ENCODE measurements at places on chromosomes 3 and 15.
A peak's percentile ranks its signal among the peaks of the same experiment; 100 is the strongest.

DNA sequence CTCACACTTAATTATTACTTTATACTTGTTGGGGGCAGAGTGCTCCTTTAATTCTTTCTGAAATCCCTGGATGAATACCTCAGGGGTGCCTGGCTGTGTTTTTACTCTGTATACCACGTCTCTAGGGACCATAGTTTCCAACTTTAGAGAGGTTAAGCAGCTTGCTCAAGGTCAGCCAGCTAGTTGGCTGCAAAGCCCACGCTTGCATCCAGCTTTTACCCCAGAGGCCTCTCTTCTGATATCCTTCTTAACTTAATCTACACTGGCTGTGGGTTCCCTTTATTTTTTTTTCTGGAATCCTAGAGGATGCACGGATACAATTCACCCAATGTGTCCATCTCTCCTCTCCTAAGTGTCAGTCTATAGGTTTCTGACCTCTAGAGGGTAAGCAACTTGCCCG is 1.4 kb downstream of the PDZRN3 start:
- H3K27ac ChIP-seq: no peak overlapping the region
- DNase-seq: no peak
- H3K36me3 ChIP-seq: no peaks in the 10 kb centered on the region

GRCh38 chr3:172803489-172803888 is 53.0 kb downstream of the ECT2 start:
- H3K4me3 ChIP-seq: no peak overlapping the region
- H3K4me1 ChIP-seq: no peaks in the 10 kb centered on the region
- peaks cover 80% of the 10 kb centered on the region for H3K36me3 ChIP-seq
- no peak overlapping the region for H3K27ac ChIP-seq

DNA sequence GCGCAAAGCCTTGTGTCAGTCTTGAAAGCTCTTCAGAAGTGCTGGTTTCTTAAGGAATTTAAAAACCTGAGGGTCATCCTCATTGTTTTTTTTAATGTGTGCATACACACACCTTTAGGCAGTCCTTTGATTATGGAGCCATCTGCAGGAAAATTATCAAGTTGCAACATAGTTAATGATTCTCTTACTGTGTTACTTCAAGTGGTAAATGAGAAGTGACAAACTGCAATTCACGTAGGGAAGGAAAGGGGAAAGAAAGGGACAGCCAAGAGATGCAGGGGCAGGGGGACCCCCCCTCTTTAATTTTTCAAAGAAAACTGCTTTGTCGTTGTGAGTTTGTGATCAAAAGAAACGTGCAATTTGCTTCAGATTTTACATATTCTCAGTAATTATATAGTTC is 162.4 kb upstream of the CGNL1 start:
- DNase-seq: no peak
- no peak overlapping the region for H3K4me3 ChIP-seq
- no peaks in the 10 kb centered on the region for H3K27me3 ChIP-seq
- H3K27ac ChIP-seq: no peak overlapping the region
- H3K36me3 ChIP-seq: peaks cover 5% of the 10 kb centered on the region
- peaks cover 11% of the 10 kb centered on the region for H3K4me1 ChIP-seq

DNA sequence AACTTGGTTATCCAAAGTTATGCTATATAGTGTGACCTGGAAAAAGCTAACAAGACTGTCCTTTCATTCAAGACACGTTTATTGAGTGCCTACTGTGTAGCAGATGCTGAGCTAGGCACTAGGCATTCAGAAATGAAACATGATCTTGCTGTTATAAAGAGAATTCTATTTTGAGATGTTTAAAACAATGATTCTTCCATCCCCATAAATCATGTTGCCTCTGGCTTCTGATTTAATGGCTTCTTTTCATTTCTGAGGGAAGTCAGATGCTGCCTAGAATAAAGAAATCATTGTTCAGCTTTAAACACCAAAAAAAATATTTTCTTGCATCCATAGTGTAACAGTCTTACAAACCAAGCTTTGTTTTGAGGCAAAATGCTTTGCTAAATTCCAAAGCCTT is 620.9 kb upstream of the UBE2E2 start:
- H3K27me3 ChIP-seq: no peaks in the 10 kb centered on the region
- no peak overlapping the region for H3K4me3 ChIP-seq

DNA sequence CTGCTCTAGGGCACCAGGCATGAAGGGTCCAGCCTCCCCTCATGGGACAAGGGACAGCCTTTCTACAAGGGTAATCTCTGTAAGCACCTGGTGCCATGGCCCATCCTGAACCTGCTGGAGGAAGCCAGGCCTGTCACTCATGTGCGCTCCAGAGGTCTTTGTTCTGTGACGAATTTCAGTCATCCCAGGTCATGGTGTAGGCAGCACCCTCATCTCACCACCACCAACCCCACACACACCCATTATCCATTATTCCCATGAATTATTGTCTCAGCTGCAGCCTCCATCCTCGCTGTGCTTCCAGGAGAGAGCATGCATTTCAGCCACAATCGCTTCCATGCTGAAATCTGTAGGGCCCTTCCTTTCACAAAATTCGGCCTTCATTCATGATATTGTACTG is 419.3 kb downstream of the EPHB1 start:
- no peak overlapping the region for H3K27ac ChIP-seq
- peaks cover 3% of the 10 kb centered on the region for H3K27me3 ChIP-seq
- H3K4me1 ChIP-seq: no peaks in the 10 kb centered on the region

DNA sequence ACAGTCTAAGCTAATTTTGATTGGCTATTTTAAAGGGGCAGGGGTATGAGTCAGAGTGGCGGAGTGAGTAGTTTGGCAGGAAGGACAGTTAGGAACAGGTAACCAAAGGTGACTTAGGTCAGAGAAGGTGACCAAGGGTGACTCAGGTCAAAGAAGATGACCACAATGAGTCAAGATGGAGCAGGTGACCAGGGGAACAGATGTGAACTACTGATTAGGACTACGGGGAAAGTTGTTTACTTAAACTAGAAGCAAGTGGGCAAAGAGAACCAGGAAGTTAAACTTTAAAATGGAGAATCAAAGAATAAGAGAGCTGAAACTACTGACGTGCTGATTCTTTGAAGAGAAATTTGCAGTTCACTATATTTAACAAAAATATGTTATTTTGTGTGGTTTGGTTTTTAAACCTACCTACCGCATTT is 14.1 kb upstream of the CA12 start:
- H3K4me1 ChIP-seq: no peaks in the 10 kb centered on the region
- peaks cover 4% of the 10 kb centered on the region for H3K27me3 ChIP-seq
- no peak for DNase-seq
- H3K36me3 ChIP-seq: no peaks in the 10 kb centered on the region
- no peak overlapping the region for H3K4me3 ChIP-seq

- no peak for DNase-seq
- H3K4me3 ChIP-seq: no peak overlapping the region
- H3K27me3 ChIP-seq: peaks cover 2% of the 10 kb centered on the region
- H3K36me3 ChIP-seq: no peaks in the 10 kb centered on the region
Observed at GRCh38 chr15:68389936-68390817, 41.8 kb downstream of the ITGA11 start.

- H3K4me1 ChIP-seq: no peaks in the 10 kb centered on the region
- no peaks in the 10 kb centered on the region for H3K36me3 ChIP-seq
- no peak for DNase-seq
- H3K27ac ChIP-seq: no peak overlapping the region
- no peaks in the 10 kb centered on the region for H3K27me3 ChIP-seq
Observed at GRCh38 chr3:159911664-159912037, 77.0 kb upstream of the IL12A start.

GRCh38 chr15:32663671-32664070 is 22.2 kb downstream of the SCG5 start:
- H3K36me3 ChIP-seq: no peaks in the 10 kb centered on the region
- H3K4me3 ChIP-seq: no peak overlapping the region
- H3K27me3 ChIP-seq: no peaks in the 10 kb centered on the region
- H3K4me1 ChIP-seq: no peaks in the 10 kb centered on the region
- DNase-seq: no peak

- peaks cover 100% of the 10 kb centered on the region for H3K36me3 ChIP-seq
- no peak for DNase-seq
- H3K4me1 ChIP-seq: peaks cover 6% of the 10 kb centered on the region
- peak overlapping the region; percentile 30 for H3K27ac ChIP-seq
- H3K27me3 ChIP-seq: no peaks in the 10 kb centered on the region
- no peak overlapping the region for H3K4me3 ChIP-seq
Observed at GRCh38 chr3:129586746-129587430, 19.6 kb downstream of the PLXND1 start.

- DNase-seq: no peak
- H3K4me1 ChIP-seq: no peaks in the 10 kb centered on the region
- peaks cover 5% of the 10 kb centered on the region for H3K27me3 ChIP-seq
Observed at GRCh38 chr15:96344060-96344705, 13.7 kb downstream of the NR2F2 start.

GRCh38 chr3:105274536-105274935 is 92.2 kb upstream of the ALCAM start:
- H3K4me1 ChIP-seq: no peaks in the 10 kb centered on the region
- H3K27me3 ChIP-seq: no peaks in the 10 kb centered on the region
- DNase-seq: no peak
- no peak overlapping the region for H3K27ac ChIP-seq
- no peaks in the 10 kb centered on the region for H3K36me3 ChIP-seq
- H3K4me3 ChIP-seq: no peak overlapping the region

DNA sequence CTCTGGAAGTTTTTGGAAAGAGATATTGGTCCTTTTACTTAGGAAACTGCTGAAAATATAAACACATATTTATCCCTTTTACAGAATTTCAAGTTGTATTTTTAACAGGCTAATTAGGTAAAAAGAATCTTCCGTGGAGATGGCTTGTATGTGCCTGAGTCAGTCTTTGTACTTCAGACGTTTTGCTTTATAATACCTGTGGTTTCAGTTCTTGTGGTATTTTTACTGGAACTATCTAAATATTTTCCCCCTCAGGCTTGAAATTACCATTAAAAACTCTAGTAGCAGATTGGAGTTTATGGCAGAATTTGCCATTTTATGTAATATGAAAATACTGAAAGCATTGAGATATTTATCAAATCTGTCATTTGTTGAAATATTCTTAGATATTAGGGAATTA is 151.6 kb upstream of the CGNL1 start:
- DNase-seq: no peak
- no peak overlapping the region for H3K27ac ChIP-seq
- H3K4me1 ChIP-seq: peaks cover 10% of the 10 kb centered on the region
- H3K36me3 ChIP-seq: no peaks in the 10 kb centered on the region
- no peaks in the 10 kb centered on the region for H3K27me3 ChIP-seq
- H3K4me3 ChIP-seq: no peak overlapping the region

- H3K4me3 ChIP-seq: no peak overlapping the region
- no peaks in the 10 kb centered on the region for H3K36me3 ChIP-seq
- H3K27me3 ChIP-seq: peaks cover 2% of the 10 kb centered on the region
- no peak for DNase-seq
- H3K4me1 ChIP-seq: no peaks in the 10 kb centered on the region
- no peak overlapping the region for H3K27ac ChIP-seq
Observed at GRCh38 chr15:85312929-85313331, 67.5 kb upstream of the AKAP13 start.

DNA sequence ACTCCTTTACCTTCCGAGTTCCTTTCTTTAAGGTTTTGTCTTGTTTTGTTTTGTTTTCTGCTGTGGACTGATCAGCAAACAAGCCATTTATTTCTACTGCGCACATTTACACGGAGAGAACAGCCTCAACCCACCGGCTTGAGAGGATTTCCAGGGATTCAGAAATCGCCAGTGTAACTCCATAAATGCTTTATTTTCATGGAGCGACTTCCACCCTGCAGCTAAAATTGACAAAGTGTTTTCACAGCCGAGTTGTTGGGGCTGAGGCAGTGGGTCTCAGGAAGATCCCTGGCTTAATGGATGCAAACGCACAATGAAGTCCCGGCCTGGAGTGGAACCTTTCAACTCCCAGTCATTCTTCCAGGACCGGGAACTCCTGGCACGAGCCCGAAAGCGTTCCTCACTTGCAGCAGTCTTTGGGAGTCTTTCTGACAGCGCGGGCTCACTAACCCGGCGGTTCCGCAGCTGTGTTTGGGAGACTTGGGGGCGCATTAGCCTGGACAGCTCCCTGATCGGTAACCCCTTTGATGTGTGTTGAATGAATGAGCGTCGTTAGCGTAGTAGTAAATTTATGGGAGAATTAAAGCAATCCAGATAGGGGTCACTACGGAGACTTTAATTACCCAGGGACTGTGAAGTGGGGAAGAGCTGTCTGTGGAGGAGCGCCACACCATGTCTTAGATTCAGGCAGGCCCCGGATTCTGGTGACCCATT is 785 bp upstream of the MYRIP start:
- no peak for DNase-seq
- no peak overlapping the region for H3K4me3 ChIP-seq
- no peaks in the 10 kb centered on the region for H3K36me3 ChIP-seq
- H3K27me3 ChIP-seq: no peaks in the 10 kb centered on the region
- H3K27ac ChIP-seq: no peak overlapping the region

- no peaks in the 10 kb centered on the region for H3K36me3 ChIP-seq
- no peaks in the 10 kb centered on the region for H3K27me3 ChIP-seq
- H3K4me3 ChIP-seq: no peak overlapping the region
- DNase-seq: no peak
Observed at GRCh38 chr15:93466380-93466779, 377.4 kb upstream of the RGMA start.

GRCh38 chr3:17795280-17795679 is 52.8 kb upstream of the TBC1D5 start:
- no peaks in the 10 kb centered on the region for H3K4me1 ChIP-seq
- DNase-seq: no peak

DNA sequence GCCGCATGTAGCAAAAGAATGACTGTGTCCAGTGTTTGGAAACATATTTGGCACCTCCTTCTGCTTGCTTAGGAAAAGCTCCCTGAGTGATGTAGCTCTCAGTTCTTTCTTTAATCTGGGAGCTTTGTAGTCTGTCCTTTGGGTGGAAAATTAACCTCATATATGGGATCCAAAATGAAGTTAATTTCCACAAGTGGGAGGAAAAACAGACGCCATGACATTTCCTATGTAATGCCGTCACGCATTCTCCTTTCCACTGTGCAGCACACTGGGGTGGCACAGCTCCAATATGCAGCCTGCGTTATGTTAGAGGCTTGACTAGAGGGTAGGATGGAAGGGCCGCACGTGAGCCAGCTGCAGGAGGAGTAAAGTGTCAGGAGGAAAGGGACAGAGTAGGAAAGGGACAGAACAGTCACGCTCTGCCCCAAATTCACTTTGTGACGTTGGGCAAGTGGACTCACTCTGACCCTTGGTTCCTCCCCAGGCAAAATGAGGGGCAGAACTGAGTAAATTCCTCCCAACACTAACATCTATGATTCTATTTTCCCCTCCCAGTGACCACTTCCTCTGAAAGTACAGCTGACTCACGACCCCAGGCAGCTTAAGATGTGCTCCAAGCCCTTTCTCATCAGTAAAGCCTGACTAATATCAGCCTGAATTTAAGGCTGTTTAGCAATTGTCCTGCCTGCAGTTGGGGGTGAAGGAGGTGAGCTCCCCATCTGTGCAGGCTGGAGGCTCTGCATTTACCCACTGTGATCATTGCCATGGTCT is 176.5 kb upstream of the PFN2 start:
- H3K4me1 ChIP-seq: no peaks in the 10 kb centered on the region
- H3K27ac ChIP-seq: no peak overlapping the region
- H3K27me3 ChIP-seq: peaks cover 8% of the 10 kb centered on the region

DNA sequence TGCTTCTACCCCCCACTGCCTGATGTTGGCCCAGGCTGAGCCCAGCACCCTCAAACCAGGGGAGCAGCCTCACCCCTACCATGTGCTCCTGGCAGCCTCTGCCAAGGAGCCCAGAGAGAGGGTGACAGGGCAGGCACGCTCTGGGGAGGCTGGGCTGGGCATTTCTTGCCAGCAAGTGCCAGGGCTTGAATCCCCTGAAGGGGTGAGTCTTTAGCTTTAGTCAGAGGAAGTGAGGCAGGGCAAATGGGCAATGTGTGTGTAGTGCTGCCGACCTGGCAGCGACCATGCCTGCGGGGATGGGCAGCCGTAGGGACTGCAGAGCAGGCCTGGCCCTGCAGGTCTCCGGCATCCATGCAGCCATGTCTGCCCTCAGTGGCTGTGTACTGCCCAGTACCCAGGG is 18.1 kb downstream of the DUSP7 start:
- no peaks in the 10 kb centered on the region for H3K4me1 ChIP-seq
- no peaks in the 10 kb centered on the region for H3K36me3 ChIP-seq
- no peak overlapping the region for H3K27ac ChIP-seq
- H3K4me3 ChIP-seq: no peak overlapping the region
